ENCODE measurements at places on chromosomes 7 and 10.

GRCh38 chr10:97584060-97584797, at the start of gene HOGA1:
Gene HOGA1 (plus strand): TSS chr10:97584389. CDS start chr10:97584704, 315 bp downstream.
- DNase-seq = peak; percentile 47

GRCh38 chr10:91519899-91520514, 109.9 kb downstream of the HECTD2 start:
- no peak for DNase-seq

DNA sequence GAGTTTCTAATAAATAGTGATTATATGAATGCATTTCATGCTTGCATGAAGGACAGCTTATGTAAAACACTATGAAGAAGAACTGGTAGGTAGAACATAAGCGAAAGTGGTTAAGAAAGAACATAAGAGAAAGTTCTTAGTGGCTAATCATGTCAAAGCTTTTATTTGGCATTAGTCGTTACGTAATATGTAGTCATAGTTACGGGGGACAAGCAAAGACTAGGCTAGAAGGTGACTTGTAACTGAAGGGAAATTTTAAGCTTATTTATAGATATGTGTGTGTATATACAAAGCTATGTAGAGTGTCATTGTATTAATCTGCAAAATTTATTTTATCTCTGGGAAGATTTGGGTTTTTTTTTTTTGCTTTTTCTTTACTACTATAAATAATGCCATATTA, 36.9 kb downstream of the CAPZA2 start:
- no peak for DNase-seq

GRCh38 chr10:35126530-35127288, at the start of gene CREM:
Gene CREM (plus strand): TSS chr10:35126846. CDS start chr10:35137836, 10,990 bp downstream.
- peak; percentile 93 for DNase-seq

- DNase-seq = no peak
These were observed 3.5 kb downstream of the SUN1 start for GRCh38 chr7:835485-836401.

GRCh38 chr7:106281585-106282318, 3.0 kb downstream of the NAMPT start:
- DNase-seq = no peak

DNA sequence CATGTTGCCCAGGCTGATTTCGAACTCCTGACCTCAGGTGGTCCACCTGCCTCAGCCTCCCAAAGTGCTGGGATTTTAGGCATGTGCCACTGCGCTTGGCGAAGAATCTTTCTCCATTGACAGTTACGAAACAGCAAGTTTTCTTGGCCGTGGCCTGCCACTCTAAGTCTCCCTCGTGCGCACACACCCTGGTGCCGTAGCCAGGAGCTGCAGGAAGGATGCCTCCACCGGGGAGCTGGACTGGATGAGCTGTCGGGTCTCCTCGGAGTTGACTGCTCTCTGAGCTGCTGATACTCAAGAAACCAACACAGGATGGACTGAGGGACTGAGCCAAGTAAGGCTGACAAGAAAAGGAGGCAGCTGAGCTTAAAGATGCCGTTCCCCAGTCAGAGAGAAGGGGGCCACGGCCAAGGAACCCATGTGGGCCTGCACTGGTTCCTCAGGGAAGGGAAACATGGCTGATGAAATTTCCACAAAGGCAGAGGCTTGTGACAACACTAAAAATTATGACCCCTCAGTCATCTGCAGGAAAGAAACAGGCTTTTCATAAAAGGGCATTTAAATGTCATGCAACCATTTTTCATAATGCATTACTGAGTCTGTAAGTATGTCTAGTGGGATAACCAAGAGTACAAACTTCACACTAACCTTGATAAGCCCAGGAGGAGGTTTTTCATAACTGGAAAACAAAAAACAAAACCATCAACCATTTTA, 27.7 kb upstream of the FKBP9 start:
- no peak for DNase-seq

DNA sequence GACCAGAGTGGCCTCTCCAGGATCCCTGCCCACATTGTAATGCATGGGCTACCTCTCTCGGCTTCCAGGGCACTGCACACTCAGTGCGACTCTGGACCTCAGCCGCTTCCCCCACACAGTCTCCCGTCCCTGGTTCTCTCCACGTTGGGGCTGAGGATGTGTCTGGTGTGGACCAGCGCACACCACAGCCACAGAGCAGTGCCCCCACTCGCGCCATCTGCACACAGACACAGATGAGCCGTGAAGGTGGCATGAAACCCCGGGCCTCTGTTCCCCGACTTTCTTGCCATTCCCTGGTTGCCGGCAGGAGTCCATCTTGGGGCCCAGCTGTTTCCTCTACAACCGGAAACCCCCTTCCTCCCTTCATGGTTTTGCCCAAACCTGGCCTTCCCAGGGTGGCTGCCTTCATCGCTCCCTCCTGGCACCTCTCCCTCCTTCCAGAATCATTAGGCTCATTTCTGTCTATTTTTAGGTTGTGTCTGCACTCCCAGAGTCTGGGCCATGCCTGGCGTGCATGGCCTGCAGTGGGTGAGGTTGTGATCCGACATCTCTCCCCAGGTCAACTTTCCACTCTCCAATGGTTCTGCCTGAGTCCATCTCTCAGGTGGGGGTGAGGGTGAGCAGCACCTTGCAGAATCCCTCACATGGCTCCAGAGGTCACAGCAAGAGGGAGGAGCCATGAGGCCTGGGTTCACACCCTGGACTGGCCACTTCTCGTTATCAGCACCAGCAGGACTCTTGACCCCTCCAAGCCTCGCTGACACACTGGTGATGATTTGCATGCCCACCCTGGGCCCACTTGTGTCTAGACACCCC, 10.1 kb downstream of the RASGEF1A start:
- no peak for DNase-seq

DNA sequence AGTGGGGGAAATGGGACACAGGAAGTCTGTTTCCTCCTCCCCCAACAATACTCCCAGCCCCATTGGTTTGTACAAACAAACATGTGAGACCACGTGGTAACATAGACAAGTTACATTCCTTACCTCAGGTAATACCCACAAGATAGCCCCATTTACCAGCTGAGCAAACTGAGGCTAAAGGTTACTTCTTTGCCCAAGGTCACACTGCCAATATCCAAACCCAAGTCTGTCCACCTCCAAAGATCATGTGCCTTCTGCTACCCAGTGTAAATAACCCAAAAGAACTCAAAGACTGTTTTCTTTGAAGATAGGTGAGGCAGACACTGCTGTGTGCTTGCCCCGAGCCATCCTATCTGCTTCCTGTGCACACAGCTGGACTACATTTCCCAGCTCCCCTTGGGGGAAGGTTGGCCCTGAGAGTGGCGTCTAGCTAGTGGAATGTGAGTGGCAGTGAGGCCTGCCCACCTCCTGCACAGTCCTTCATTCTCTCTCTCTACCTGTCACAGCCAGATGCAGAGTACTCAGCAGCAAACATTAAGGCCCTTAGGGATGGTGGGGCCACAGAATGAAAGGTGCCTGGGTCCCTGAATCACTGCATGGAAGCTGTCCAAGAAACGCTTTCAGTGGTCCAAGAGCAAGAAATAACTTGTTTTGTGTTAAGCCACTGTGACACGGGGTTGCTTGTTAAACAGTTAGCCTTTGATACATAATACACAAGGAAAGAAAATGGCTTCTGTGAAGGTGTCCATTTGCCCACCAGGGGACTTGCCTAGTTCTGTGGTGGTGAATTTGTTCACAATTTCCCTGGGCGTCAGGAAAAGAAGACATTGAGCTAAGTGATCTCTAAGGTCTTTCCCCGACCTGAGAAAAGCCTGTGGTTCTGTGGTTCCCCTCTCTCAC, 257.7 kb upstream of the NFE2L3 start:
- no peak for DNase-seq

GRCh38 chr7:2224934-2225333, 7.8 kb downstream of the MAD1L1 start:
- DNase-seq = no peak

GRCh38 chr7:152984421-152984820, 224.9 kb downstream of the ACTR3B start:
- DNase-seq = no peak

DNA sequence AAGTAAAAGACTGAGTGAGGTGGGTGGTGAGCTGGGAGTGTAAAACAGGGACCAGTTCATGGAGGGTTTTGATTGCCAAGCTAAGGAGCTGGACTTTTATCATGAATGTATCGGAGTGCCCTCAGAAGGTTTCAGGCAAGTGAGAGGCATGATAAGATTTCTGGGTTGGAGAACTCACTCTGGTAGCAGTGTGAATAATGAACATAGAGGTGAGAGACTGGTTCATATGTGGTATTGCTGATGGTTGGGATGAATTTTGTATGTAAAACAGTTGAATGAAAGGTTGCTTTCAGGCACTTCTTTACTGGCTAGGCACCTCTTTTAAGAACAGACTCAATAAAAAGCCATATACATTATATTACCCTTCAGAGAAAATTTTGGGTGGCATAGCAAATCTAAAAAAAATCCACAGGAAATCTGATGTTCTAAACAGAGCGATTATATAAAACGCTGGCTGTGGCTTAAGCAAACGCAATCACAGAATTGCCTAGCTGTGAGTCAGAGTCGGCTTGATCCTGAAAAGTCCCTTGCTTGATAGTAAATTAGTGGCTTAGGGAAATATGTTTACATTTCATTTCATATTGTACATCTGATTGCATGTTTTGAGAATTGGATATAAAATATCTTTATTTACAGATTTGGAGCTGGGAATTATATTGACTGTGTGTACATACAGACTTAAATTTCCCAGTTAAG, 92.9 kb upstream of the HDAC9 start:
- DNase-seq = peak; percentile 35

DNA sequence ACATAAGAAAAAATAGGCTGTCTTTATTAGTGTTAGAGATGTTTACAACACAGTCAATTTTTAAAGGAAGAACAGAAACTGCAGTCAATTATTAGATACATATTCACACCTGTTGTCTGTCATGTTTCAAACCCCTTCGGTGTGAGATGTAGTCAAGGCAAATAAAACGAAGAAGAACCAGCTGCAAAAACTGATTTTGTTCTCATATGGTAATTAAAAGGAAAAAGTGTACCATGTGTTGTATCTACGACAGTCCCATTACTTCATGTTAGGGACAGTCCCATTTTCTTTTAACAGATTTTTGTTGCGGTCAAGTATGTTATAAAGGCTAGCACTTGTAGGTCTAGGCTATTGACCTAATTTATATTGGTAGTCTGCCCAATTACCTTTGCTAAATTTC, 149.4 kb downstream of the LRRN3 start:
- DNase-seq = no peak

GRCh38 chr7:149334219-149334618, 72.2 kb downstream of the ZNF783 start:
- DNase-seq = no peak

DNA sequence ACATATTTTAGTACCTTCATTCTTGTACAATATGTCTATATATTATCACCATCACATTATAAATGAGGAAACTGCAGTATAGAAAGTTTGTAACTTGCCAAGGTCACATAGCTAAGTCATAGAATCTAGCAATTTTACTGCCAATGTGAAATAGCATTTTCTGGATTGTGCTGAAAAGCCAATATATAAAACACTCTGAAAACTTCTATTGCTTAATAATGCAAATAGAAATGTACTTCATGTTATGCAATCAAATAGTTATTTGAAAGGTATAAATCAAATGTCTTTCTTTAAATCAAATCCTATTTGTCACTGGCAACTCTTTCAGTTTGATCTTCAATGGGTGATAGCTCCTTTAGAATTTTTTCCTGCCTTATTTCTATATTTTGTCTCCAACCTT, 129.5 kb downstream of the TMEM26 start:
- no peak for DNase-seq

GRCh38 chr7:117048114-117048866, 95.0 kb downstream of the ST7 start:
- no peak for DNase-seq

DNA sequence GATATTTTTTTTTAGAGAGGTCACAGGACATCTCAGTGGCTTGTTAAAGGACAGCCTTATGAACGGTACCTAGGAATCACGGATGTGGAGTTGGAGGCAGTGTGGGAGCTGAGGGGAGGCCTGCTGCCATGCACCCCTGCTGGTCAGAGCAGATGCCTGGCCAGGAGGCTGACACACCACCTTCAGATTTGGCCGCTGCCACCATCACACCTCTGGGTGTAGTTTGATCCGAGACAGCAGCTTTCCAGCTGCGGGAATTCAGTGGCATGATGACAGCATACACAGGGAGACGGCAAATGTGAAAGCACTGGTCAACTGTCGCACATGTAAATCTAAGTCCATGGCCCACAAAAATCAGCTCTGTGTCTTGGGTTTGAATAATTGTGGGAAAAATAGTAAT, 285.4 kb downstream of the ADARB2 start:
- DNase-seq = no peak

DNA sequence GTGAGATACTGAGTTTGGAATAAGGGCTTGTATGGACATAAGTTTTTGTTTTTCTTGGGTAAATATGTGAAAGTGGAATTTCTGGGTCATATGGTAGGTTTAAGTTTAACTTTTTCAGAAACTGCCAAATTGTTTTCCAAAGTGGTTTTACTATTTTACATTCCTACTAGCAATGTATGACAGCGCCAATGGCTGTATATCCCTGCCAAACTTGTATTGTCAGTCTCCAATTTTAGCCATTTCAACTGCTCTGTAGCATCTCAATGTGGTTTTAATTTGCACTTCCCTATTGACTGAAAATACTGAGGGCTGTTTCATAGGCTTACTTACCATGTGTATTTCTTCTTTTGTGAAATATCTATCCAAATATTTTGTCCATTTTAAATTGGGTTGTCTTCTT, 90.5 kb upstream of the ZNF32 start:
- no peak for DNase-seq

DNA sequence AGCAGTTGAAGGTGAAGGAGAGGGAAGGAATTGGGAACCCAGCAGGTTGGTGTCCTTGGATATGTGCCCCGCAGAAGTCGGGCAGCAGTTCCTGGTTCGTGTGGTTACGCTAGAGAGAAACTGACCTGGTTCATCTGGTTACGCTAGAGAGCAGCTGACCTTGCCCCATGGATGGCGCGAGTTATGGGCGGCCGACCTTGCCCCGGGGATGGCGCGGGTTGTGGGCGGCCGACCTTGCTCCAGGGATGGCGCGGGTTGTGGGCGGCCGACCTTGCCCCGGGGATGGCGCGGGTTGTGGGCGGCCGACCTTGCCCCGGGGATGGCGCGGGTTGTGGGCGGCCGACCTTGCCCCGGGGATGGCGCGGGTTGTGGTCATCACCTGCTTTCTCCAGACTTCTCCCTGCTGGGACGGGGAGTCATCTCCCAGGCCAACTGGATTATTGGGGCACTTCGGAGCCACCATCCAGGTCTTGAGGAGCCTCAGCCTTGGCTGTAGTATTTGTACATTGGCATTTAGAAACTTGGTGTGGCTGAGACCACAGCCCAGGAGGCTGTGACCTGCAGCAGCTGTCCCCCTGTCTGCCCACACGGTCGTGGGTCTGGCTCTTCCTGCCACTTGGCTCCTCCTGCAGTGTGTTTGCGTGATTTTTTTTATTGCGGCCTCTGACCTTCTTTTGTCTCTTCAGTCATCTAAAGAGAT, 6.1 kb downstream of the GET4 start:
- DNase-seq = no peak

DNA sequence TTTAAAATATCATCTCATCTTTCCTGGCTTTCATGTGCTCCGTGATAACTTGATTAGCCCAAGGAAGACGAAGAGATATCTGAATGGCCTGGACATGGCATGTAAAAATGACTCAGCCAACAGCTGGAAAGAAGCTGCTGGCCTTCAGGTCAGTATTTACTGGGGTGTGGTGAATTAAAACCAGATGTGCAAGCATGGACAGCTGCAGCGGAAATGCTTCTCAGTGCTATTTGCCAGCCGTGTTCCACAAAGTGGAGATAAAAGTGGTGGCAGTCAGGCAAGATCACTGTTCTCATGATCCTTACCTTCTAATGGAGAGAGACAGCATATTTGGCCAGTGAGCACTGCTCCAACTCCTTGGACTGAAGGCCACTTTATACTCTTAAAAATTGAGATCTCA, 203.1 kb upstream of the VSTM2A start:
- no peak for DNase-seq
